ENCODE measurements at places on chromosomes 13 and 19.
A peak's percentile ranks its signal among the peaks of the same experiment; 100 is the strongest.

DNA sequence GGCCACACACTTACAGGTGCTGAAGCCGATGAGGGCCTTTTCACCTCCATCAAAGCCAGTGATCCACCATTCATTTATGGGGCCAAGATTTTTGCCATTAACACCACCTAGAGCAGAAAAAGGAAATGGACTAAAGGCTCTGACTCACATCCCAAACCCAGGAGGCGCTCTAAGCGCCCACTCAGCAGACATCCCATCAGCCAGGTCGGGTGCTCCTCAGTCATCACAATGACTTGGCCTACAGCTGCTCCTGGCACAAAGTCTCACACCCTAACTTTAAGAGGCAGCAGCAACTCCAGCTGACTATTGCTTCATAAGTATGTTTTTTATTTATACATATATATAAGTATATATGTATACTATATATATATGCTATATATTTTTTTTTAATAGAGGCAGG, 36.1 kb upstream of the EIF3G start:
- DNase-seq: no peak

GRCh38 chr19:35585848-35586247, at the start of gene PMIS2:
PMIS2 (plus strand) TSS chr19:35586173; CDS start chr19:35586260, 87 bp downstream.
- DNase-seq: peak; percentile 21

DNA sequence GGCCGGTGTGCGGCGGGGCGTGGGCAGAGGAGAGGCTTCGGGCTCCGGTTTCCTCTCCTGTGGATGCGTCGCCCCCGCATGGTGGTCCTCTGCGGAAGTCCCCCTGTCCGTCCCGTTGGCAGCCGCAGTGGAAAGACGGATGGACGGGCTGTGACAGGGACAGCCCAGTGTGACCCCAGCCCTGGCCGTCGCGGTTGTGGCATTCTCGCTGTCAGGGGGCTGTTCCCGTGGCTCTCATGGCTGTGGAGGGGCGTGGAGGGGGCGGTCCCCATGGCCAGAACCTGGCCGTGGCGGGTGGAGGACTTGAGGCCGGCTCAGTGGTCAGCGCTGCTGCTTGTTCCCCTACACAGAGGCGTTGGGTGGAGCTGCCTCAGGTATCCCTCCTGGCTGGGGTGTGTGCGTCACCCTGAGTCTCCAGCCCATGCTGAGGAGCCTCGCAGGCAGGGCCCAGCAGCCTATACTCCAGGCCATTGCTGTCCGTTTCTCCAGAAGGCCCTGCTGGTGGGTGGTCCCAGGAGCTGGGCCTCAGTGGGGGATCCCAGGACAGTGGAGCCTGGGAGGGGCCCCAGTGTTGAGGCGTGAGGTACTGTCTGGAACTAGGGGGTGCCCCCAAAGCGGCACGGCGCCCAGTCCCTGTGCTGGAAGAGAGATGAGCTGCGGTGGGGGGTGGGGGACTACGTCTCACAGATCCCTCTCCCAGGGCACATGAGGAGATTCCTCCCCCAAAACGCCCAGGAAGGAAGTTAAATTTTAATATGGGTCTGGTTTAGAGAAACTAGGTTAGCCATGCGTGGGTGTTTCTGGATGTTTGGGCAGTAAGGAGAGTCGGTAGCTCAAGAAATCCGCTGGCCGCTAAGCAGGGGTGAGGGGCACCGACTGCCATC, 20.3 kb downstream of the CSNK1G2 start:
- DNase-seq: no peak

DNA sequence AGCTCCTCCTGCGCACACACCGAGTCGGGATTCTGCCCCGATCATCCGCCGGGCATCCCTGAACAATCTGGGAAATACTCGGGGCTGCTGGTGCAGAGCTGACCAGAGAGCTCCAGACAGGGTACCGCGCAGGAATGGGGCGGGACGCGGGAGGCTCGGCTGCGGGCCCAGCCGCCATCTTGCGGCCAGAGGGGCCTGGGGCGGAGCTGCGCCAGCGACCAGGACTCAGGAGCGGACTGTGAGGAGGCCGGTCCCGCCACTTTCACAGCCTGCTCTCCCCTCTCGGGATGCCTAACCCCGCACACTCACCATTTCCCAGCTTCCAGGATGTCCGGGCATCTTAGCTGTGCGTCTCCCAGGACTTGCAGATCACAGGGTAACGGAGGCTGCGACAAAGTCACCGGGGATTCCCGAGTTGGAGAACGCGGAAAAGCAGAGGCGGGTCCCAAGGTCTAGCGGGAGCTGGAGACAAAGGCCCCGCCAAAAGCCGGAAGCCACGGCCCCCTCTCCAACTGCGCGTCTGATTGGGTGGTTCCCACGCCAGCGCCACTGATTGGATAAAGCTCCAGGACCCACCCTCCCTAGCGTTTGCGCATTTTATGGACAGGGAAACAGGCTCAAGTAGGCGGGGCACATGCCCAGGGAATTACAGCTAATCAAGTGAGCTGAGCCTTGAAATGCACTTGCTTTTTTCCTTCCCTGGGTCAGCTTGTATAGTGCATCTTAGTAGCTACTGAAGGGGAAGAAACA, 15.8 kb upstream of the ZNF43 start:
- DNase-seq: peak; percentile 98

DNA sequence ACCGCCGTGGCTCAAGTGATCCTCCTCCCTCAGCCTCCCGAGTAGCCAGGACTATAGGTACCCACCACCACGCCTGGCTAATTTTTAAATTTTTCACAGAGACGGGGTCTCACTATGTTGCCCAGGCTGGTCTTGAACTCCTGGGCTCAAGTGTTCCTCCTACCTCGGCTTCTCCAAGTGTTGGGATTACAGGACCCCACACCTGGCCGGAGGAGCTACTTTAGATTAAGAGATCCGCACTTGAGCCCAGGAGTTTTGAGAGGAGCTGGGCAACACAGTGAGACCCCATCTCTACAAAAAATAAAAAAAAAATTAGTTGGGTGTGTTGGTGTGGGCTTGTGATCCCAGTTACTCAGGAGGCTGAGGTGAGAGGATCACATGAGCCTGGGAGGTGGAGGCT, 9.0 kb upstream of the ZNF460 start:
- no peak for DNase-seq

GRCh38 chr13:113915012-113915763, 51.3 kb upstream of the GAS6 start:
- DNase-seq: peak; percentile 5

DNA sequence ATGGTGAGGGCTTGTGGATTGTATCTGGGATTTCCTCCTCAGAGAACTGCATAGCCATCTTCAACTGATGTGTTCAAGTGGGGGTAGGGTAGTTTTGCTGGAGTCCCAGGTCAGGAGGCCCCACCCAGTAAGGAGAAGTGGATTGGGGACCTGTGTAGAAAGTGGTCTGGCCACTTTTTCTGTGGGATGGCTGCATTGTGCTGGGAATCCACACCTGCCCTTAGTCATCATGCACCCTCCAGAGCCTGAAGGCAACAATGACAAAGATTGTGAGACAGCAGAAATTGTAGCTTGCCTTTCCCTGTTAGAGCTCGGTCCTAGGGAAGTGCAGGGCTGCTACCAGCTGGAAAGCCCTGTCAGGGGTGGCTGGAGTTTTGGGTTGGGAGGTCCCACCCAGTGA, 255.4 kb downstream of the NDFIP2 start:
- no peak for DNase-seq

DNA sequence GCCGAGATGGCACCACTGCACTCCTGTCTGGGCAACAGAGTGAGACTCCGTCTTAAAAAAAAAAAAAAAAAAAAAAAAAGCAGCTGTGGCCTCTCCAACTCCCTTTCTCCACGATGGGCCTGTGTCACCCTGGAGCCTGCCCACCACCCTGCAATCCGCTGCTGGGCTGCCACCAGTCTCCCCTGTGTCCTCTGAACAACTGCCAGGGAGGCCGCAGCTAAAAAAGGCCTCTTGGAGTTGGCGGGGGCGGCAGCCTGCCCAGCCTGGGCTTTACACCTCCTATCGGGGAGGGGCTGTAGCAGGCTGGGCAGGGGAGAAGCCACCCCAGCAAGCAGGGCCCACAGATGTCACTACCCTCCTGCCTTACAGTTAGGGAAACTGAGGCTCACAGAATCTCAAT, 3.5 kb downstream of the CDC37 start:
- DNase-seq: no peak

DNA sequence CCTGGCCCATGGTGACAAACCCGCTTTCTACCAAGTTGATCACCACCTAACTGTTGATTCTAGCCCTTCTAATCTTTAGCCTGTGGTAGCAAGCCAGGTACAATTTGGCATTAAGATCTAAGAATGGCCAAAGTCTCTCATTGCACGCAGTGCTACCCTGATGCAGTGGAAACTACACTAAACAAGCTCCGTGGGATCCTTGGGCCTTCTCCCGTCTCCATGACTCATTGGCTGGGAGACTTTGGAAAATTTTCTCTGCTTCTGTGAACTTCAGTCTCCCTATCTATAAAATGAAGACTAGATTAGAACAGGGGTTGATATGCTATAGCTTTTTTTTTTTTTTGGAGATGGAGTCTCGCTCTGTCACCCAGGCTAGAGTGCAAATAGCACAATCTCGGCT, 223.0 kb downstream of the TSHZ3 start:
- no peak for DNase-seq

DNA sequence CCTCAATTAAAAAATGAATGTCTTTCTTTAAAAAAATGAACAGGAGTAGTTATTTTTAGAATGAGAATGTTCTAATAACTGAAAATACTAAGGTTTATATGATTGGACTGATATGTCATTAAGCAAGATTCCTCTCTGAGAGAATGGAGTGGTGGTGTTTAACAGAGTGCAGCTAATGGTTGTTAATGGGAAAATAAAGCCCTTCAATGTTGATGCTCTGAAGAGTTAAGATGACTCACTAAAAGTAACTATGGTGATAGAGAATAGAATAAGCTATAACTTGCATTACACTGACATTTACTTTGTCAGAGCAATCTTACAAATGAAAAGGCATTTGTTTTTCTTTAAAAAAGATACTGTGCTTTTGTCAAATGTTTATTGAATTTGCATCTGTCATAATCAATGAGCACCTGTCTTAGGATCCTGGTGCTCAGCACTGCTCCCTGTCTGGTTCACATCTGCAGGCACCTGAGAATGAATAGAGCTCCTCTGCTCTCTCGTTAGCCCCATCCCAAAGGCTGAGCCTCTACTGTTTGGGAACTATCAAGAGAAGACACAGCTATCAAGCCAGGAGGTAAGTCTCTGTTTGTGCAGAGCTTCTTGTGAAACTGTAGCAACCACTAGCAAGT, 15.1 kb downstream of the PABPC3 start:
- no peak for DNase-seq

DNA sequence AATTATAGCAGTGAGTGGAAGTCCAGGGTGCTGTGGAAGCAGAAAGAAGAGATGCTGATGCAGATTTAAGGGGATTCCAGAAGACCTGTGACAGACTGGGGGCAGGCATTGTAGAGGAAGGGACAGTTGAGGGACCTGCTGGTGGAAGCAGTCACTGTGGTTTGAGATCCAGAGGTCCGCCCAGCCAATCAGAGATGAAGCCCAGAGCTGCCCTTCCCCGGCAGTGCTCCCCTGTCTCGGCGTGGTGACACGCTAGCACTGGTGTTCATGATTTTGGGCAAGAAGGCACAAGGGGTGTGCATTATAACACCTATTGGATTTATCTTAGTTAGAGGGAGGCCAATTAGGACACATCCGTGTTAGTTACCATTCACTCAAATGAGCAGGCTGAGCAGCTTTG, 16.1 kb downstream of the TNFRSF19 start:
- DNase-seq: no peak

- DNase-seq: no peak
These were observed 406.7 kb upstream of the ZNF507 start for GRCh38 chr19:31938675-31939074.

- DNase-seq: no peak
These were observed 360.9 kb downstream of the SLITRK5 start for GRCh38 chr13:88031980-88032559.

GRCh38 chr13:41696163-41697003, 239.0 kb downstream of the RGCC start:
- DNase-seq: no peak

- no peak for DNase-seq
These were observed 8.2 kb upstream of the HSD17B14 start for GRCh38 chr19:48844472-48844871.

DNA sequence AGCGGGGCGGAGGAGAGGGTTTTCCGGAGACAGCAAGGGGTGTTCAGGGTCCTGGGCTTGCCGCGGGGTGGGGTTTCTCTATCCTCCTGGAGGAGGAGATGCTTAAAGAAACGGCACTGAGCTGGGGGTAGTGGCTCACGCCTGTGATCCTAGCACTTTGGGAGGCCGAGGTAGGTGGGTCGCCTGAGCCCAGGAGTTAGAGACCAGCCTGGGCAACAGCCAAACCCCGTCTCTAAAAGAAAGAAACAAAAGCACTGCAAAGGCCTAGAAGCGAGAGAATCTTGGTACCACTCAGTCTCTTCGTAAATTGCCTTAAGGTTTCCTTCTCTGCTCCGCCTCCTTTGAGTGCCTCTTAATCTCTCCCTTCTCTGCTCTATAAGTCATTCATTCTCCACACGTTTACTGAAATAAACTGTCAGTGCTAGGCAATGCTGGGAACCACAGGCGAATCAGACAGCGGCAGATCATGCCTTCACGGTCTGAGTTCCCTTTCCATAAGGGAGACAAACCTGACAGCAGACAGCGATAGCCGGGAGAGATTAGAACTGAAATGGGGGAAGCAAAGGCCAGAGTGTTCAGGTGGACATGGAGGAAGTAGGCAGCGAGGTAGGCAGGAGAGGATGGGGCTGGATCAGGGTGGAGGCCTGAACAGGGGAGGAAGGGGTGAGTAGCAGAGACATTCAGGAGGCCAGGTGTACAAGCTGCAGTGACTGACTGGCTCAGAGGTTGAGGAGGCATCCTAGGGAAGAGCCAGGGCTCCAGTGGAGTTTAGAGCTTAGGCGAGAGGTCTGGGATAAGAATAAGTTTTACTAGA, 580 bp downstream of the EIF3K start:
- no peak for DNase-seq

GRCh38 chr13:20497006-20497775, 28.5 kb downstream of the CRYL1 start:
- DNase-seq: no peak

DNA sequence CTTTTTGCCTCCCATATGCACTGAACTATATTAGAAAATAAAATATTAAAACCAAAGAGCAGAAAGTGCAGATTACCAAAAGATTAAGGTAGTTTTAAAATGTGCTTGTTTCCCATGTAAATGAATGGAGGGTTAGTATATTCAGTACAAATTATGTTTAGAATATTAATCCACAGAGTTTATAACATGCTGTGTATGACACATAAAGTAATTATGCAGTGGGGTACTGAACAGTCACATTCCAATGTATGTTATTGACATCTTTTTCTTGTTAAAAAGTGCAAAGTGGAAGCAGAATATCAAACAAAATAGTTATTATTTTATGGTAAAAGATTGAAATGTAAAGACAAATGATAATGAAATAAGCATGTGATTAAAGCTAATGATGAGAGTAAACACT, 79.3 kb downstream of the GPC6 start:
- no peak for DNase-seq

DNA sequence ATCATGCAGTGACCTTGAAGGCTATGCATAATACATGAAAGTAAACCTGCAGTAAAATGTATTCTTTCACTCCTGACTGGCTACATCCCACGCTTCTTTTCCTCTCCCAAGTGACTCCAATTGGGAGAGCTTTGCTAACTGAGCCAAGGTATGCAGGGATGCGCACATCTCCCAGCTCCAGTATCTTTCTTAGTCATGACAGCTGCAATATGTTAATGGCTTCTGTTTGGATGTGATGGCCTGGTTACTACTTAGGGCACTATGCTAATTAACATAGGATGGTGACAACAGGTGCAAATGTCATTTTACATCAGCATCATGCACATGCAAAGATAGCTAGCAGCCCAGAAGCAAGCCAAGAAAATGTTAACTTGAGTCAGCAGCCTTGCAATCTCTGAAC, 134.7 kb downstream of the POU4F1 start:
- no peak for DNase-seq

GRCh38 chr13:23323946-23324709, 109.4 kb downstream of the SACS start:
- DNase-seq: no peak

Measured in WERI-Rb-1 (cell line).